ENCODE measurements at places on chromosomes 16 and 17.
A peak's percentile ranks its signal among the peaks of the same experiment; 100 is the strongest.

DNA sequence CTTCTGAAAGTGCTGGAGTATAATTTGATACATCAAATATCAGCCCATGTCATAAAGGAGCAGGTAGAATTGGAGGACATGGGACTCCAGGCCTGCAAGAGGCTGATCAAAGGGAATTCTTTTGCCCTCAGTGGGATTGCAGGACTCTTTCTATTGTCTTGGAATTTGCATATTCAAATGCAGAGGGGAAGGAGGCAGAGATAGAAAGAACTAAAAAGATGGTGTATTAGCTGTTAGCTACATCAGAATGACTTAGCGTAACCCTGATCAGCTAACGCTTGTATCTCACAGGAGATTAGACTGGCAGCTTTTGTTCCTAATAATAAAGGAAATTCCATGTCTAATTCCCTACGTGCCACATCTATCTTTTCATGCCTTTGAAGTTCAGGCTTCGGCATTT lies 1014.7 kb upstream of the RBFOX1 start:
- no peak for DNase-seq

DNA sequence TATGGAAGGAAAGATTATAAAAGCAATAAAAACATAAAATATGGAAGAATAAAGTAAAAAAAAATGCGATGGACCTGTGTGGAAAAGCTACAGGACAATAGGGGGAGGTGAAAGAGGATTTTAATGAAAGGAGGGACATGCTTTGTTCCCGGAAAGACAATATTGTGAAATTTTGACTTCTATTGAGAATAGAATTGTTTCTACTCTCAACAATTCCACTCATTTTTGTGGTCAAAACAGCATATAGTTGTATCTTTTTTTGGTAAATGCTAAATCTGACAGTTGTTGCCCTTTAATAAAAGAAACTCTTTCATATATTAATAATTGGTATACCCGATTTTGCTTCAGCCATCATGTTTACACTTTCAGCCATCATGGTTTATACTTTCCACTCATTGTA lies 22.9 kb upstream of the APPBP2 start:
- no peak for DNase-seq

- DNase-seq: no peak
Observed at GRCh38 chr16:53083119-53083518, 28.3 kb downstream of the CHD9 start.

GRCh38 chr17:28744972-28745785 lies 1.4 kb downstream of the TRAF4 start:
- DNase-seq: peak; percentile 28

DNA sequence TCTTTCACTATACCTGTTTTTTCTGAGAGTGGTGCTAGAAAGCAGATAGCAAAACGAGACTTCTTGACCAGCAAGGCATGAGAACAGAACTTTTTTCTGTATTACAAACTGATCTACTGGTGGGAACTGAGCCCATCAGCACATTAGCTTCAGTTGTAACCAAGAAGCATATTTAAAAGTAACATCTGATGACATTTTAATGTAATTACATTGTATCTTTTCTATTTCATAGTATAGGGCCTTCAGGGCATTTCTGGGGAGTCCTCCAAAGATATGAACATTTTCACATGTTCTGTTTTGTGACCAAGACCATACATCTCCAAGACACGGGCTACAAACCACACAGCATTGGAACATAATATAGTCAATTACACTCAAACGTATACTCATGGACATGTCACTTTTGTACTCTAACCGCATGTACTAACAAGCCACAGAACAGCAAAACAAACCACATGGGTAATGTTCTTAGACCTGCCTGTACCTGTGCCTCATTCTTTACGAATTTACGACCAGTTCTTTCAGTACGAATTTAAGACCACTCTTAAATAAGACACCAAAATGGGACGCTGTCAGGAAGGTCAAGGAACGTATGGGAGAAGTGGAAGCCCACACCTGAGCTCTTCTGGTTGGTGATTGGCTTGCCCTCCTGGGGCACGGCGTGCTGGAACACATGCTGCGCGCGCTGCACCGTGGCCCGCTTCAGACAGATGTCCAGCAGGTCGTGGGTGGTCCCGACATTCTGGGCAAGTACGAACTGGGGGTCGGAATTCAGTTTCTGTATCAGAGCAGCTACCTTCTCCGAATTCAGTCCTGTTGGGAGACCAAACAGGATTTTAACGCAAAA lies 825 bp downstream of the BLMH start:
- DNase-seq: no peak

- DNase-seq: no peak
Observed at GRCh38 chr17:28045304-28045703, 2.8 kb downstream of the NLK start.

DNA sequence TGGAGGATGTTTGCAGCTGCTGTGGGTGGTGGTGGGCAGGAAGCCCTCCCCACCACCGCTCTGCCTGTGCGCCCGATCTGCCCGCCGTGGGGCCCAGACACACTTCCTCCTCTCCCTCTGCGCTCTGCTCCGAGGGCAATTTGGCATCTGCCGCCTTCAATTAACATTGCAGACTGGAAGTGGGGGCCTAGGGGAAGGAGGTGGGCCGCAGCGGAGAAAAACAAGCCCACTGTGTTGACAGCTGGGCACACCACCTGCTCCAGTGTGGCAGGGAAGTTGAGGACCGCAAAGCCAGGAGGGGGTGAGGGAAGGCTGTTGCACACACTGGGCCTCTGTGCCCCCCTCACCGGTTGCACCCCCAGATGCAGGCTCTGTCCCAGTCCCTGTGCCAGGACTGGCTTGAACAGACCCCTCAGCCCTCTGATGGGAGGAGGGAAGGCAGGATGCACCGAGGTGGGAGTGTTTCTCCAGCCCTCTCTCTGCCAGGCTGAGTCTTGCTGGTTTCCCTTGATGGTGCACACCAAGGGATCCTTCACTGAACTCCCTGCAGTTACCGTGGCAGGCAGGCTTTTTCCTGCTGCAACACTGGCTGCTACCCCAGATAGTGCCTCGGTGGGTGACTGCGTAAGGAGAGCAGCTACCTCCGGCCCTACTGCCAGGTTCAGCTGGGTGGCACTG lies 72.8 kb upstream of the MED9 start:
- no peak for DNase-seq

- peak; percentile 70 for DNase-seq
Observed at GRCh38 chr16:24977678-24978075, 37.5 kb downstream of the ARHGAP17 start.

GRCh38 chr17:76948726-76949342 lies 80.6 kb downstream of the MGAT5B start:
- DNase-seq: no peak

DNA sequence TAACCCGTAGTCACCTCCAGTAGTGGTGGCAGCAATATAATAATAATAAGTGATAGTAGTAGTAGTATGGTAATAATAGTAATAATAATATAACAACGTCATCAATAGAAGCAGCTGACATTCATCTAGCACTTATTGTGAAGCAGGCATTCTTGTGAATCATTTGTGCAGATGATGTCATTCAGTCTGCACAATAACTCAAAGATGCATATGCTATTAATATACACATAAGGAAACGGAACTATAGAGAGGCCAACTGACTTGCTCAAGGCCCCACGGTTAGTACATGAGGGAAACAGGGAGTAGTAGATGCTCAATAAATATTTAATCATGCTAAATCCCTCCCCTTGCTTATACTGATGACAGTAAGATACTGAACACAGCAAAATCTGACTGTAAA lies 35.4 kb upstream of the GAN start:
- peak; percentile 9 for DNase-seq

DNA sequence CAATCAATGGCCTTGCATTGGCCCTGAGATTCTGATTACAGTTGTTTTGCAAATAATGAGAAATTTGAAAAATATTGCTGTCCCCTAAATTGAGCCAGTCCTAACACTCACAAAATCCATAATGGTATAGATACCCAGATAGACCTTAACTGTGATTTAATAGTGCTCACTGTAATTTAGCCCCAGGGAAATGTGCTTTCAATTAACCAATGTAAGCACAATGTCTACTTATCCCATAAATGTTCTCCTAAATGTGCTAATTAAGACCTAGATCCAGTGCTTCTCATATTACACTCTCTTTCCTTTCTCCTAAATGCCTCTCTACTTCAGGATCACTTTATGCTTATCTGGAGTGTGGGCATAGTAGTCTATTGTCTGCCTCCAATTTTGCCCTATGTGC lies 417.8 kb upstream of the CCL2 start:
- no peak for DNase-seq

DNA sequence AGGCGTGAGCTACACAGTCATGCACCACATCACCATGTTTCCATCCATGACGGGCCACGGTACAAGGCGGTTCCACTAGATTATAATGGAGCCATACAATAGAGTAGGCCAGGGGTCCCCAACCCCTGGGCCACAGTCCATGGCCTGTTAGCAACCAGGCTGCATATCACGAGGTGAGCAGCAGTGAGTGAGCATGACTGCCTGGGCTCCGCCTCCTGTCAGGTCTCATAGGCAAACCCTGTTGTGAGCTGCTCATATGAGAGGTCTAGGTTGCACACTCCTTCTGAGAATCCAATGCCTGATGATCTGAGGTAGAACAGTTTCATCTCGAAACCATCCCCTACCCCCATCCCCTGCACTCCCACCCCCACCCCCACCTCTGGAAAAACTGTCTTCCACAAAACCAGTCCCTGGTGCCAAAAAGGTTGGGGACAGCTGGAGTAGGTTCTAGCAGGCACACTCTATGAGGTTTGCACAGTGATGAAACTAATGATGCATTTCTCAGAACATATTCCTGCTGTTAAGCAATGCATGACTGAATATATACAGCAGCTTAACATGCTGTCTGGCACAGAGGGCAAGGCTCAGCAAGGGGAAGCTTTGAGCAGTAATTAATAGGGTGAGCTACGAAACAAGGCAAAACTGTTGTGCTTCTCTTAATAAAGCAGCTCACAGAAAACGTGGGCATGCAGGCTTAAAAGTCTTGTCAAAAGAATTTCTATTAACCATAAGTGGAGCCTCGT lies 108.0 kb downstream of the VPS53 start:
- DNase-seq: no peak

- DNase-seq: peak; percentile 84
Observed at GRCh38 chr16:20906341-20907255, 6.0 kb downstream of the LYRM1 start.

- DNase-seq: no peak
Observed at GRCh38 chr16:66911112-66911511, 7.6 kb downstream of the CDH16 start.

GRCh38 chr17:45925311-45925710 lies 31.0 kb downstream of the MAPT start:
- DNase-seq: no peak

DNA sequence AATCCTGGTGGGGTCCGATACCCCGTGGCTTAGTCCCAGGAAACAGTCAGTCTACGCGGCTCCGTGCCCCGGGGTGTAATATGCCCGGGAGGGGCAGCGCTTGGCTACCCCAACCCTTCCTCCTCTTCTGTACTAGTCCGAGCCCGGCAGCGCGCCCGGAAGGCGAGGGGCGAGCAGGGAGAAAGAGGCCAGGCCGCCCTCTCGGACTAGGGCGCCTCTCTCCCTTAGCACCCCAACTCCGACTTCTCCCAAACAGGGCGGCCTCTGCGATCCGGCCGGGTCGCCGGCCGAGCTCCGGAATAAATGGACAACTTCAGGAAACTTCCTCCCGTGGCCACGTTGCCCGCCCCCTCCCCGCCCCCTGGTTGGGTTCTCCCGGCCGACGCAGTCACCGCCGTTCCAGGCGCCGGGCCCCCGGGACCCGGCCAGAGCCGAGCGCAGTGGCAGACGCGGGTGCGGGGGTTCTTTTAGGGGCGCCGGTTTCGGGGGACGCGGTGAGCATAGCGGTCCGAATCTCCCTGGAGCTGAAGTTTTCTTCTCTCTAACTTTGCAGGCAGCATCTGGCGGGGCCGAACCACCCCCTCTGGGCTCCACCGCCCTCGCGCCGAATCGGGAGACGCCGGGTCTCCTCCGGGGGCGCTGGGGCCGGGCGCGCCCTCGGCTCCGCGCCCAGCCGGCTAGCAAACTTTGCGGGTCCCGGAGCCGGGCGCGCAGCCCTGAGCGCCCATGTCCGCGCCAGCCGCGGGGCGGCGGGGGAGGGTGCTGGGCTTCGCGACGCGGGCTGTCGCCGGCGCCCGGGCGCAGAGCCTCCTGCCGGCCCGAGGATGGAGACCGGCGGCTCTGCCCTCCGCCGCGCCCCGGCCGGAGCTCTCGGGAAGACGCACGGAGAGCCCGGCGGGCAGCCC lies at the start of gene SDK2:
TSS of gene SDK2 (minus strand) at position 301 of the 905 bp plus-strand sequence. CDS start 357 bp downstream, outside the sequence.
- DNase-seq: no peak

GRCh38 chr17:37701496-37701898 lies 43.4 kb downstream of the HNF1B start:
- no peak for DNase-seq

Data from fibroblast of the conjunctiva (primary cell).